ENCODE measurements at places on chromosomes 3 and 15.
A peak's percentile ranks its signal among the peaks of the same experiment; 100 is the strongest.

- no peak for DNase-seq
Observed at GRCh38 chr3:65964838-65965237, 73.9 kb downstream of the MAGI1 start.

DNA sequence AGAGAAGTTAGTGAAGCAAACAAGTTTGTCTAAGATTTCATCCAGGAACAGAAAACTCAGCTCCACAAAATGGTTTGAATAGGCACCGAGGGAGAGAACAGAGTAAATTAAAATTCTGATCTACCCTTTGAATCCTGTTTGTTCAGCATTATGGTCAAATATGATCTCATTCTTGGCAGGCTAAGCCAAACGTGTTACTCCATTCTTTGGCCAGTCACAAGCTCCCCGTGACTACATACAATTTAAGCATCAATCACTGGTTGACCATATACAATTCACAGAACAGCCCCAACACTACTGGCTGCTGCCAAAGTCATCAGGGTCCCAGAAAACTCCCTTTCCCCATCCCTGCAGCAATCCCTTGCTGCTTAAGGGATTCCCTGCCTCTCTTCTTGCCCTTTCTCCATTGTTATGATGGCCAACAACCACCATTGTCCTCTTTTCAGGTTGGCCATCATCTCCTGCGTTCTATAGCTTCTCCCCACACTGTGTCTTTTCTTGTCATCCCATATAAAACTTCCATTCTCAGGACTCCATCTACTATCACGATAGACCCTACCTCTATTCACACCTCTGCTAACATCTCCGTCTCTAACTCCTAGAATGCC is 46.3 kb downstream of the GOLIM4 start:
- no peak for DNase-seq

- peak; percentile 62 for DNase-seq
Observed at GRCh38 chr15:80970018-80970657, 19.5 kb downstream of the MESD start.

DNA sequence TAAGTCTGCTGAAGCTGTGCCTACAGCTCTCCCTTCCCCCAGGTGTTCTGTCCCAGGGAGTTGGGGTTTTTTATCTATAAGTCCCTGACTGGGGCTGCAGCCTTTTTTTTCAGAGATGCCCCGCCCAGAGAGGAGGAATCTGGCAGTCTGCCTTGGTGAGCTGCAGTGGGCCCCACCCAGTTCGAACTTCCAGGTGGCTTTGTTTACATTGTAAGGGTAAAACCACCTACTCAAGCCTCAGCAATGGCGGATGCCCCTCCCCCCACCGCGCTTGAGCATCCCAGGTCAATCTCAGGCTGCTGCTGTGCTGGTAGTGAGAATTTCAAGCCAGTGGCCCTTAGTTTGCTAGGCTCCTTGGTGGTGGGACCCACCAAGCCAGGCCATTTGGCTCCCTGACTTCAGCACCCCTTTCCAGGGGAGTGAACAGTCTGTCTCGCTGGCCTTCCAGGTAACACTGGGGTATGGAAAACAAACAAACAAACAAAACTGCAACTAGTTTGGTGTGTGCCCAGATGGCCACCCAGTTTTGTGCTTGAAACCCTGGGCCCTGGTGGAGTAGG is 189.4 kb downstream of the MFSD1 start:
- no peak for DNase-seq

- DNase-seq: no peak
Observed at GRCh38 chr3:149548669-149549065, 74.2 kb downstream of the TM4SF4 start.

DNA sequence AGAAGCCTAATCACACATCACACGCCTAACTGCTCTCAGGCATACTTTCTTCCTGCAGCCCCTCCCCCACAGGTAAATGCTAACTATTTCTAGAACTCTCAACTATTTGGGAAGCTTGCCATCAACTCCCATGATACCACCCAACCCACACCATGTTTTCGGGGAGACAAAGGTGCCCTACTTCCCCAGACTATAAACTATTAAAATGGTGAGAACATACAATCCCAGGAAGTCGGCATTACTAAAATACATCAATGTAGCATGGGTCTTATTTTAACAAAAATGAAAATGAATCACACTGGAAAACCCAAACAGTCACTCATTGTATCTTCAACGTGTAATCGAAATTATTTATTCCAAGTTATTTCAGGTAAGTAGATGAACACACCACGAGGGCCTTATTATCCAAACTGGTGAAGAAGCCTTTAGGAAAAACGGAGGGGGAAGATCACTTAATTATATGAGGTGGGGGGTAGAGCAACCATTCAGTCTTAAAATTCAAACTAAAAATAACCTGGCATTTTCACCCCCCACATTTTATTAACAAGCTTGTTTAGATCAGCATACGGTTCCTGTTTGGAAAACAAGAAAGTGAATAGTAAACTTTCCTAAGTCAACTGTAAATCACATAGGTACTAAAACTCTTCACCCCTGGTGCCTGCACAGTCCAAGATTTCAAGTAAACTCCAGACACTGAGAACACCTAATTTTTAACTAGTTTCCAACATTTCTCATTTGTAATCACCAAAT is 1.9 kb downstream of the TBL1XR1 start:
- no peak for DNase-seq

DNA sequence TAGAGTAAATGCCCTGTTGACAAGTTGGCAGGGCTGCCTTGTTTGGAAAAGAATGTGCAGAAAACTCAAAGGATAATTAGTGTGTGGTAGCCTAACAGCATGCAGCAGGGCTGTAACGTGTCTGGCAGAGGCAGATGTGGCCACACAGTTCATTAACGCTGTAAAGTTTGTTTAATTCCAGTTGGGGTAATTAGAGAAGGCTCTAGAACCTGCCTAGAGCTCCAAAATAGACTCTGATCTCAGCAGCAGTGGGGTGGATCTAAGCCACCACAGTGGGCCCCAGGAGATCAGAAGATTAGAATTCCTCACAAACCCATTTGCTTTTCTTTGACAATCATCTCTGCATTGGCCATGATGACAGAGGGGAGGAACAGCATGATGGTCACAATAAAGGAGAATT is 65.1 kb upstream of the LEKR1 start:
- DNase-seq: no peak

- DNase-seq: no peak
Observed at GRCh38 chr3:111864821-111865656, 6.0 kb downstream of the PHLDB2 start.

- DNase-seq: no peak
Observed at GRCh38 chr3:101166150-101166549, 154.2 kb downstream of the IMPG2 start.

DNA sequence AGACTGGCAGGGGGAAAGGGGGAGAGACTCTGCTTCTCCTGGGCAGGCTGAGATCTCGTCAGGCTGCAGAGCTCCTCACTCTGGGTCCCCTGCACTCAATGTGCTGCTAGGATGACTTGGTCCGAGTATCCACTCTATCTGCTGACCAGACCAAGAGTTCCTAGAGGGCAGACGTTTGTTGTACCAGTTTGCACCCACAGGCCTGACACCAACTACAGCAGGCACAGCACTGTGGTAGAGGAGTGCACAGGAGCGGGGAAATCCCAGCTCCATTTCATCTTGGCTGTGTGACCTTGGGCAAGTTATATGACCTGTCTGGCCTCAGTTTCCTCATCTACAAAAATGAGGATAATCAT is 29.0 kb downstream of the CCDC12 start:
- no peak for DNase-seq

GRCh38 chr3:127691974-127692373 is 19.2 kb downstream of the ABTB1 start:
- DNase-seq: no peak

- DNase-seq: no peak
Observed at GRCh38 chr3:3074551-3075257, 35.5 kb downstream of the IL5RA start.

DNA sequence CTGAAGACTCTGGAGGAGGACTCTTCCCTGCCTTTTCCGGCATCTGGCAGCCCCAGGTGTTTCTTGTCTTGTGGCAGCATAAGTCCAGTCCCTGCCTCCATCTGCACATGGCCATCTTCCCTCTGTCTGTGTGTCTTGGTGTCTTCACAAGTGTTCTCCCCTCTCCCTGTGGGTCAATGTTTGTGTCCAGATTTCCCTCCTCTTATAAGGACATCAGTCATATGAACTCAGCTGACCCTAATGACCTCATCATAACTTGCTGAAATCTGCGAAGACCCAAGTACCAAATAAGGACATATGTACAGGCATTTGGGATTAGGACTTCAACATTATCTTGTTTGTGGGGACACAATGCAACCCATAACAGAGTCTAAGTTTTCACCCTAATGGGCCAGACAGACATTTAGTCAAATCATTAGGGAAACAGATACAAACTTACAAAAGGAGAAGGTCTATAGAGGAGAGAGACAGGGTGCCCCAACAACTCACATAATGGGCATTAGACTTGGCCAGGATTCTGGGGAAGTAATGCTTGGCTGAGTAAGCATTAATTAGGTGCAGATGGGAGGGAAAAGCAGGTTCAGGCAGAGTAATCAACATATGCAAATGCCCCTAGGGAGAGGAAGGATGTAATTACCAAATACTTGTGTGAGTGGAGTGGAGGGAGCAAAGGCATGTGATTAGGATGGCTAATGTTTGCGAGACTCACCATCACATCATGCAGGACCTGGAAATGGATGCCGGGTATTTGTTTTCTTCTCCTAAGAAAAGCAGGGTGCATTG is 372.8 kb upstream of the TBL1XR1 start:
- DNase-seq: no peak

GRCh38 chr3:13159890-13160289 is 86.7 kb upstream of the IQSEC1 start:
- no peak for DNase-seq

Measured in SK-N-DZ (cell line).